ENCODE measurements at places on chromosomes 4 and X.

- no peak for DNase-seq
Observed at GRCh38 chr4:53680168-53680567, 88.9 kb upstream of the LNX1 start.

- DNase-seq, result no peak
Observed at GRCh38 chr4:10981096-10981495, 296.5 kb upstream of the CLNK start.

- no peak for DNase-seq
Observed at GRCh38 chr4:60655356-60655755, 544.8 kb upstream of the ADGRL3 start.

- DNase-seq, result no peak
Observed at GRCh38 chr4:99483636-99484035, 27.2 kb upstream of the C4orf17 start.

DNA sequence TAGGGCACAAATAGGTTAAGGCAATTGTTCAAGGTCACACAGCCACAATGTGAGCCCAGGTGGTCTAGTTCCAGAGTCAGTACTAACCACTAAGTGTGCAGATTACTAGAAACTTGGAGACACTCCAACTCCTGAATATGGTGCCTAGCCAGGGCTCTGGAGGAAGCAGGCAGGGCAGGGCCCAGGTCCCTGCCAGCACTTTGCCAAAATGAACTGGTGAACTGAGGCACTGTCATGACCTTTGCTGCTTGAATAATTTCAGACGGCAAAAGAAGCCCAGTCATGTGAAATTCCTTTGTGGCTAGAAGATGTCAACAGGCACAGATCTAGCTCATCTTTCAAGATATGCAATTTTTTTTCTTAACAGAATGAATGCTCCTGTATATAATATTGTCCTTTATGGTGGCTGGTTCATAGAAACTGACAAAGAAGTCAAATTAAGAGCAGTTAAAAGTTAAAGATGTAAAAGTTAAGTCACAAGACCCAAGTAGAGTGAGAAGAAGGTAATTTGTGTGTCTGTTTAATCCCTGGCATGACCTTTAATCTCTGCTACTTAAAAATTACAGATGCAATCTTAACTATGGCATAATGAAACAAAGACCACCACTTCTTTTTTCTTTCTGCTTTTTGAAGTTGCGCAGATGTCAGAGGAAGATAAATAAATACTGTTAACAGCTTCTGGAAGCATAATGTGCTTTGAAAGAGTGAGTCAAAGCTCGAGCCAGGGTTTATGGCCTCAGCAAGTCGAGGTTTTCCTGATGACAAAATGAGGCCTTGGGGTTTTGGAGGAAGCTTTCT, 54.1 kb downstream of the SHROOM3 start:
- no peak for DNase-seq

DNA sequence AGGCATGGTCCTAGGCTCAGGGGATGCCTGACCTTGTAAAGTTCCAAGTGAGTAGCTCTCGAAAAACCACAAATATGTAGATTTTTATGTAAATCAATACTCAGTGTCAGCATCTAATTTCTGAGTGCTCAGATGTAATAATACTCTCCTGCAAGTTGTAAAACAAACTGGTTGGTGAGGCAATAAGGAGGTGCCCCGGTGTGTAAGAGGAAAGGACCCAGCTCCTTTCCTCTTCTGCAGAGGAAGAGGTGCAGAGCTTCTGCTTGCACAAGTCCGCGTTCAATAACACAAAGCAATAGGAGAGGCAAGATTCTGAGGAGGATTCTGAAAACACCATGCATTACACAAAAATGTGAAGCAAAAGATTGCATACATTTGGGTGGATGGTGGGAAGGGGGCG, 43.6 kb upstream of the ENPP6 start:
- DNase-seq, result no peak

DNA sequence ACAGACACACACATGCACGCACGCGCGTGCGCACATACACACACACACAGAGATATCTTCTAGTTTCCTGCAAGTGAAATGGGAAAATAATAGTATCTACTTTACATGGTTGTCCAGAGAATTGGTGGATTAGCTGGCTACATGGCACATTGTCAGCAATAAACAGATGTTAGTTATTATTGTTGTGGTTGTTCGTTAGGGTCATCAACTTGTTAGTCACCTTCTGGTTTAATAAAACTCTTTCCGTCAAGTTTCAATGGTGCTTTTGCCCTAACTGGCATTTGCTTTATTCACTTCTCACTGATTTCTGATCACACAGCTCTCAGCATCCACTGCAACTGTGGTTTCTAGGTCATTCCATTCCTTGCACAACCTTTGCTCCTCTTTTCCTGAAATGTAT, 25.4 kb upstream of the RASL11B start:
- DNase-seq, result no peak

DNA sequence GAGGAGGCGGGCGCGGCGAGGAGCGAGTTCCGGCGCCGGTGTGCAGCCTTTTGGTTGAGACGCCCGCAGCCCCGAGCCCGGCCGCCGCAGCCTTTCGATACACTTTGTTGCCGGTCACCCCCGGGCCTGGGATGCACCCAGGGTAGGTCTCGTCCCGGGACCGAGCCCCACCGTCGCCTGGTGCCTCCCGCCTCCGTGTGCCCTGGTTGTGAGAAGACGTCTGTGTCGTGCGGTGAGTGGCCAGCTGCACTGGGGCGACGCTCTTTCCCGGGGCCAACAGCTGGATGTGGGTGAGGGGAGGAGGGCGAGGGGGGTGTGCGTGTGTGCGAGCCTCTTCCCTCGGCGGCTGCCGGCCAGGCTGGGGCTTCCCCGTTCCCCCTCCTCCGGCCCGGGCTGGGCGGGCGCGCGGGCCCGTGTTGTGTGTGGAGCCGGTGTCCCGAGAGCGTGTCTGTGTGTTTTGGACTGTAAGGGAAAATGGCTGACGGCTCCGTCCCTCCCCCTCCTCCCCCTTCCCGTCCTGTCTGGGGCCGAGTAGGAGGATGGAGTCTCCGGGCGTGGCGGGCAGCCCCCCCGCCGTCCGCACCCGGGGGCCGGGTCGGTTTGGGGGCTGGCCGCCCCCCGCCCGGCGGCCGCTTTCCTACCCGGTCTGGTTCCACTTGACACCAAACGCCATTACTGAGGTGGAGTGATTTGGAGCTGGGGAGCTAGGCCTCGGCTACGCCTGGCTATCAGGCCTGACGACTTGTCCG, 807 bp downstream of the USP9X start:
- peak; percentile 11 for DNase-seq

- DNase-seq, result no peak
Observed at GRCh38 chrX:136781180-136781797, 557 bp upstream of the ARHGEF6 start.

DNA sequence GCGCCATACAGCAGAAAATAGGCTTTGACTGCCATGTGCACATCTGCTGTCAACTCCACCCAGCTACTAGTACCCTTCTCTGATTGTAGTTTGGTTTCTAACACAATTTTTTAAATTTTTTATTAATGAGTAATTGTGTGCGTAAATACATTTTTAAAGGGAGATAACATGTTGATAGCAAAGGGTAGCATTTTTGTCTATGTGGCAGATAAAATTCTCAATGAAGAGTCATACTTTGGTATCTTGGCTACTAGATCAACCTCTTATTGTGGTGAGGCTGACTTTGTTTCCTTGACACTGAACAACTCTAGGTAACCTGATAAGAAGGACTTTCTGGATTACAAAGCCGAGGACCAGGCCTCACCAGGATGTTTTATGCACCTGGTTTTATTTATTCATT, 9.5 kb downstream of the ADH4 start:
- no peak for DNase-seq

GRCh38 chr4:182904211-182904761, 12.9 kb downstream of the DCTD start:
- no peak for DNase-seq

DNA sequence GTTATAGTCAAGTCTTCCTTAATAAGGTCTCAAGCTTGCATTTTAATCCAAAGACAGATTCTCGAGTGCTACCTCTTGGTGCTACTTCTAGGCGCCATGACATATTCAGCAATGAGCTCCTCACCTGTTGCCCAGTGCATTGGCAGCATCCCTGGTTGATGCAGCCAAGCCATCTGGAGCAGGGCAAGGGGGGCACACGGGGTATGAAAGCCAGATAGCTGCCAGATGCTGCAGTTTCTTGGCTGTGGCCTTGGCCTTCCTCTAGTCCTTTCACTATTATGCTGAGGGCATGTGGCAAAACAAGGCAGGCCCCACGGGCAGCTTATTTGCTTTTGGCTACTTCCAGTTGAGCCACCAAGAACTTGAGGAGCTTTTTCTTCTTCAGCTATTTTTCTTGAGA, 168.6 kb upstream of the PGRMC2 start:
- DNase-seq, result no peak

DNA sequence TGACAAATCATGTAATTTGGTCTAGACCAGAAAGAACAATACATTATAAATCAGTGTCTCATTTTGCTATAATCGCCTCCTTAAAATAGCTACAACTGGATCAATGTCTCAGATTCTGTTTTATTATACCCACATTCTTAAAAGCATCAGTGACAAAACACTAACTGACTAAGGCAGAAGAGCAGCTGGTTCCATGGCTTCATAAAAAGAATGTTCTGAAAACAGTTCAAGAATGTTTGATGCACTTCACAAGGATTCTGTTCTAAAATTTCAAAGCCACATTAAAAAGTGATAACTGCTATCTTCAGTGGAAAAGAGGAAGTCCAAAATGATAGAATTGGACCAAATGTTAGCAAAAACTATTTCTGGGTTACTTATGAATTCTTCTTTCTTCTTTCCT, 69.8 kb downstream of the COL25A1 start:
- no peak for DNase-seq

DNA sequence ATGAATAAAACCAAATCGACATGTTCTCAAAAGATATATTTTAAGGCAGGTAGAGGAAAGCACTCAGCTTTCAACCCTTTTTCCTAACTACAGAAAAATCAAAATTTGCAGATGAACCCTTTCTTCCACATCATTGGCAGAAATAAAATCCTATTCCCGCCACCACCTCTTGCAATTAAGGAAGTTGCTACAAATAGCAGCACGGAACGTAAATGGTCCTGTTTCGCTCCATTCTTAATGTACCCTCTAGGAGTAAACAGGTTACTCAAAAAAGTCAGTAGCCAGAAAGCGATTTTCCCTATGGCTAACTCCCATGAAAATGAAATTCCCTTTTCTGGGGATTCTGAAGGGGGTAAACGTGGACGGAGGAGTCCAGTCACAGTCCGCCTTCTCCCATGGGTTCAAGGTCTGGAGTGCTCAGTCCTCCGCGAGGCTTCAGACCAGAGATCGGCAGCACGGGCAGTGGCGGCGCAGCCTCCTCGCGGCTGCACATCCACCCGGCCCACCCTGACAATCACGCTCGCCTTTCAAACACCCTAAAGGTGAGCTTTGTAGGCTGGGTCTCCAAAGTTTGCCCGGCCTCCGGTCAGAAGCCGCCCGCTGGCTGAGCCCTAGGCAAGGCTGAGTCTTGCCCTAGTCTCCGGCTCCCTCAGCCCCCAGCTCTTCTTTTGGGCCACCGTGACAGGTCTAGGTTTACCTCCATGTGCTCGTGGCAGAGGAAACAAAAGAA, 1.8 kb downstream of the ATP11C start:
- DNase-seq, result no peak

DNA sequence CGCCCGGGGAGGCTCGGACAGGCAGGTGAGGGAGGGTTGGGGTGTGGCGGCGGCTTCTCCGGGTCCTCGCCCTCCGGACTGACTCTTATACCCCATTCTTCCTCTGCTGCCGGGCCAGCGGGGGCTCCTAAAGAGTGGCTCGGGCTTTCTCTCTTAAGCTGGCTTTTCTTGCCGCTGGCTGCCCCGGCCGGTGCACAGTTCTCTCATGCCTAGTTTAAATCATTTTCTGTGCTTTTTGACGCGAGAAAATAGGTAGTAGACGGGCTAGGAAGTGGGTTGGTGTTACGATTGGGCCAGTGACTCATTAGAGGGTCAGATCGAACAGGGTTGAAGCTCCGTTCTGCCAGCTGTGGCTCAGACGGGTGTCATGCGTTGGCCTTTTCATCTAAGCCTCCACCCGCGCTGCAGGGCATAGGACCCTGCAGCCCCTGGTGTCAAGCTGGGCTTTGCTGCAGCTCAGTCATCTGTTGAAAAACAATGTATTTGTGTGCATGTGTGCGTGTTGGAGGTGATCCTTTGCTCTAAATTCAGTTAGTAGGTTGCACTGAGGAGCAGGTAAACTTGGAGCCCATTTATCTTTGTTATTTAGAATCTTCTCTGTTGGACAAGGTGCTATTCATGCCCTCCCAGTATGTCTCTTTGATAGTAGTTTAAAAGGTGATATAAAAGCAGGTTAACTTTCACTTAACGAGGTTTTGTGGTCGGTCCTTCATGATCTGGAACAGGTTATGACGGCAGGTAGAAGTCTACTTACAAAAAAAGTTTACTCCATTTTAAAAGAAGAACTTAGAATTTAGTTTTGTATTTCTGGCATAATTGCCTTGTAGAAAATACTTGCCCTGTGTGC, 802 bp downstream of the BMP2K start:
- peak; percentile 10 for DNase-seq

DNA sequence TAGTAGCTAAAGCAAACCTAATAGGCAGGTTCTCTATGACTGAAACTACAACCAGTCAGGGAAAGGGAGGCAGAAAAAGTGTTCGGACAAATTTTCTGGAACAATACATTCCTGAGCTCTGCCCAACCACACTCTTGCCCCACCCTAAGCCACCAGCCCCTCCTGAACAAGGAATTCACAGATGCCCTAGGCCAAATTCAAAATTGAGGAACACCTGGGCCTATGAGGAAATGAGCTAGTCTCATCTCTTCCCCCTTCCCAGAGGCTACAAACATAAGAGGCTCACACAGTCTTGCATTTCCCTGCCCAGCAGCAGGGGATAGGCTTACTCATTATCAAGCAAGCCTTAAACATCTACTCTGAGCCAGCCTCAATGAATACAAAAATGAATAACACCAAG, 284.7 kb downstream of the ZNF674 start:
- DNase-seq, result no peak
